Kidney capillary endothelial cell (primary cell): ENCODE measurements at places on chromosomes 16 and 17.

DNA sequence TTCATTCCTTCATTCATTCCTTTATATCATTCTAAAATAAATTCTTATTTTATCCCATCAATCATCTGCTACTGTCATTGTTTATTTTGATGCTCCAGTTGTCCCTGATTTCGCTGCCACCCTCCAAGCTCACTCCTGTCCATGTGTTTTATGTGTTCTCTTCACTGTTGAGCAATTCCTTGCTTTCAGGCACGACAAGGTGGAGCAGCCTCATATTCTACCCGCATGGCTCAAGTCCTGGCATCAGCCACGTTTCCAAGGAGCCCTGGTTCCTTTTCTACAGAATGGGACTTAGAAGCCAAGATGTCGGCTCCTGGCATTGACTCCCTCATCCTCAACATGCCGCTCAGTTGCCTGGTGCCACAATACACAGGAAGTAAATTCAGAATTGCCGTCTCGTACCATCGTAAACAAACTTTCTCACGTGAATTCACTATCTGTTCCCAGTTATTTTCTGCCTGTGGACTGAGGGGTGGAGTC, 139.0 kb downstream of the RPTOR start:
- no peak for DNase-seq

- no peak for DNase-seq
Measured at GRCh38 chr17:13420418-13420826, 181.3 kb downstream of the HS3ST3A1 start.

- no peak for DNase-seq
Measured at GRCh38 chr17:82960419-82961271, 118.8 kb upstream of the METRNL start.

GRCh38 chr17:82884341-82884969, 44.6 kb upstream of the ZNF750 start:
- no peak for DNase-seq

- DNase-seq = no peak
Measured at GRCh38 chr17:73562896-73563295, 81.3 kb downstream of the SDK2 start.

- DNase-seq = no peak
Measured at GRCh38 chr17:75433218-75433783, 23.1 kb upstream of the TMEM94 start.

- no peak for DNase-seq
Measured at GRCh38 chr17:45910667-45911066, 16.3 kb downstream of the MAPT start.
